ENCODE measurements at places on chromosomes 12 and 14.

DNA sequence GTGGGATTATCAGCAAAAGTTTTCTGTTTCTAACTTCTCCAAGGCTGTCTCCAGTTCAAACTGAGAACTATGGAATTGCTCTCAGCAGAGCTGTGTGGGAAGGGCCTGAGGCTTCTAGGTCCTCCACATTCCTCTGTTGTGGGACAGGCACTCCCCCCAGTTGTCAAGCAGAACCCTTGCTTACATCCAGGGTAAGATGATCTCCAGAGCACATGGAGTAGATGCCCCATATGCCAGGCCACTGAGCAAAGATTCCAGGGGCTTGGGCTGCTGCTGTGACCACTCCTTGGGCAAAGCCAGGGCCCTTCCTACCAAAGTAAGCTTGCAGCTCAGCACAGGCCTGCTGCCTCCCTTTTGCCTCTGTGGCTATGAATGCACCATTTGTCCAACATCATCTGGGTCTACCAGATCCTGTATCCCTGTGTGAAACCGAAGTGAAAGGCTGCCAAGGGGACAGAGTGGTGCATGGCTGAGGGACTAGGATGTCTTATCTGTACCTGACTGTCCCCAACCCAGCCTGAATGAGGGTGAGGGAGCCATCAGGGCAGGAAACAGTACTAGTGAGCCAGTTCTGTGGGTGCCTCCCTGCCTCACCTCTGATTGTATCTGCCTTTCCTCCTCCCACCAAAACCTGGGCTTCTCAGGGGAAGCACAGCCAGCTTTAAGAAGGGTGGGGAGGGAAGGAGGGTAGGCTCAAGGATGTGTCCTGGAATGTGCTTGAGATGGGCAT, 13.1 kb upstream of the ESPL1 start:
- DNase-seq: no peak

GRCh38 chr14:36217732-36218131, 41.2 kb upstream of the PTCSC3 start:
- DNase-seq: no peak

DNA sequence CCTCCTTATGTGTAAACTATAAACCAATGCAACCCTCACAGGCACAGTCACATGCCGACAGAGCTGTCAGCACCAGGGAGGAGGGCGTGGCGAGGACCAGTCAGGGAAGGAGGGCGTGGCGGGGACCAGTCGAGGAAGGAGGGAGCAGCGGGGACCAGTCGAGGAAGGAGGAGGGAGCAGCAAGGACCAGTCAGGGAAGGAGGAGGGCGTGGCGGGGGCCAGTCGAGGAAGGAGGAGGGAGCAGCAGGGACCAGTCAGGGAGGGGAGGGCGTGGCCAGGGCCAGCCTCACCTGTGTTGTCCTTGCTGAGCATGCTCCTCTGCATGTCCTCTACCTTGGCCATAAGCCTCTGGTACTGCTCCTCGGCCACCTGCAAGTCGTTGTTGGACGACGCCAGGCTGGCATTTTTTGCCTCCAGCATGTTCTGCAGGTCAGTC, 24.2 kb downstream of the GOLGA3 start:
- no peak for DNase-seq

- DNase-seq: no peak
Measured at GRCh38 chr14:102362084-102362483, 606 bp downstream of the CINP start.

DNA sequence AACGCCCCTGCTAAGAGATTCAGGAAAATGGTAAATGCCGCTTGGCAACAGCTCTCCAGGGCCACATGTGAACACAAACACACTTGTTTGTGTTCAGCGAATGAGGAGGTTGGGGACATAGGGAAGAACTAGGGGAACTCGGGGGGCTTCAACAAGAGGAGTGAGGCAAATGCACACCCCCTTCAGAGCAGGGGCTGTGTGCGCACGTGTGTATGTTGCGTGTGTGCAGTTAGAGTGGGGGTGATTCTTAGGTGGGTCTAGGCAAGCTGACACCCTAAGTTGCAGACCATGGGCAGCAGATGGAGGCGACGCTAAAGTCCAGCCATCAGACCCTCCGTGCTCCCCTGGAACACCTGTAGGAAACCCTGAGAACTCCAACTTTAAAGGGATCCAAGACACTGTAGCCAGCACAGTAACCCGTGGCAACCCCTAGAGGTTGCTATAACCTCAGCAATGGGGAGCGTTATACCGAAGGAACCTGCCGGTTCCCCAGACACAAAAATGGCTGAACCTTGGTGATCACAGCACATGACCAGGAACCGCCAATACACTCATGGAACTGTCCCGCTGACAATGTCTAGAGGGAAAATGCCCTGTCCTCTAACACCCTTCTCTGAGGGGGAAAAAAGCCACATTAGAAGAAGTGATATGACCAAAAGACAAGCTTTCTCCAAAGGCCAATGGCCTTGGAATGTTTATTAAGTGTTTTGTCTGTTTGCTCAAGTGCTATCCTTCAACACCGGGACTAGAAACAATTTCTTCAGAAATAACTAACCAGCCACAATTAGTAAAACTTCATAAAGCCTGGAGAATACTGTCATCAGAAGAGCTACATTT, 86.5 kb upstream of the CEP83 start:
- peak; percentile 36 for DNase-seq

DNA sequence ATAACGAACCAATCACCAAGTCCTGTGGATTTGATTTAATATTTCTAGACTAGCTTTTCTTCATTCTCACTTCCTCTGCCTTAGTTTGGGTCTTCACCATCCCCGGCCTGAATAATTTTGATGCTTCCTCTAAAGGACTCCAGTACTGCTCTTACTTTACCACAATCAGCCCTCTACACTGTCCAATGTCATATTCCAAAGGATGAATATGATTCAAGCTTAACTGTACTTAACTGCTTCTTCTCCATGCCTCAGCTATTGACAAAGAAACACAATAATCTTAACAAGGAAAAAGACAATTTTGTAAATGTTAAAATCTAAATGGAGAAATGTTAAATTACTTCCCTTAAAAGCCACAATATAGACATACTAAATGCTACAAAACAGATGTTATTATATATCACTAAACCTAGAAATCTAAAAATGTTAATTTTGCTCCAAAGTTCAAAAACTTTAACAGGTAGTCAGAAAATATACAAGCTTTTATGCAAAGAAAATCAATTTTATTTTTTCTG, 70.2 kb downstream of the STXBP6 start:
- DNase-seq: no peak

DNA sequence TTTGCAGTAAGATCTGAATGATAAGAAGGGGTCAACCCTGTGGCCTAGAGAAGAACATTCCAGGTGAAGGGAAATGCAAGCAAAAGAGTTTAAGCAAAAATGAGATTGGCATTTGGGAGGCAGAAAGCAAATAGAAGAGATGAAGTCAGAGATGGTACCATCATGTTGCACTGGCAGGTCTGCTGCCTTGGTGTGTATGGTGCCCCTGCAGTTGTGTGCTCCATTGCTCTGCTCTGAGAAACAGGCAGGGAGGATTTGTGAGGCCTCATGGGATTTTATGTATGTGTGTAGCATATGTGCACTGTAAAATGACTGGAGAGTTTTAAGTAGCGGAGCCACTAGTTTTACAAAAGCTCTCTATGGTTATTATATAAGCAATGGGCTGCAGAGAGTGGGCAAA, 6.6 kb downstream of the LDHB start:
- DNase-seq: no peak

DNA sequence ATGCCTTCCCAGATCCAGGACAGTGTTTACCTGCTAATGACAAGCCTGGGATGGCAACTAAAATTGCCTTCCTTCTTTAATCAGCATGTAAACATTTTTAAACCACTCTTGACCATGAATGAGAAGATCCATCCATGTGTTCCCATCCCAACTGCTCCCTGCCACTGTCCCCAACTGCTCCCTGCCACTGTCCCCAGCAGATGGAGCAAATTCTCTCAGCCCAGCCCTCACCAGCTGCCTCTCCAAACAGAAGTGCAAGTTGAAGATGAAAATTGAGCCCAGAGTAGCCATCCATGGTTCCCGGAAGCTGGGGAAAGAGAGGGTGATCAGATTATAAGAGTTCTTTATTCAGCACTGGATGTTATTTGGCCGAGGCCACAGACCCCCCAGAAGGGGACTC, 133.1 kb downstream of the SLC15A4 start:
- DNase-seq: no peak

DNA sequence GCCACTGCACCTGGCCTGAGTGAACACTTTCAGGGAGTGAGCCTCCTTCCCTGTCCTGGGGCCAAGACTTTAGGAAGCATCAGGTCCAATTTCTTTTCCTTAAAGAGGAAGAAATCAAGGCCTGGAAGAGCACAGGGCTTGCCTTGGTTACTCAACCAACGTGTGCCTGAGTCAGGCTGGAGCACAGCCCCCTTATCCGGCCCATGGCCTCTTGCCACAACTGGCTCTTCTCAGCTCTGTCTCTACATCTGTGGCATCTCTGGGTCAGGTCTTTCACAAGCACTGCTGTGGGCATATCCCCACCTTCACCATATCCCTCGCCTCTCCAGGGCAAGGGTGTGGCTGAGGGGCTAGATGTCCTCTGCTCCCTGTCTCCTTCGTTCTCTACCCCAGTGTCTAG, 6.8 kb downstream of the MYH6 start:
- DNase-seq: no peak

DNA sequence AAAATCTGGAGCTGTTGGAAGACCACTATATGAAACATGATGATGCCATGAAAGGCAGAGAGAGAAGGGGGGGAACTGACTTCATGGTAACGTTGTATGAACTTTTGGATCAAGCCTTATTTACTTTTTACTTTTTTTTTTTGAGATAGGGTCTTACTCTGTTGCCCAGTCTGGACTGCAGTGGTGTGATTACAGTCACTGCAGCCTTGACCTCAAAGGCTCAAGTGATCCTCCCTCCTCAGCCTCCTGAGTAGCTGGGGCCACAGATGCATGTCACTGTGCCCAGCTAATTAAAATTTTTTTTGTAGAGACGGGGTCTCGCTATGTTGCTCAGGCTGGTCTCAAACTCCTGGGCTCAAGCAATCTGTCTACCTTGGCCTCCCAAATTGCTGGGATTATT, 31.3 kb upstream of the CTDSP2 start:
- no peak for DNase-seq

DNA sequence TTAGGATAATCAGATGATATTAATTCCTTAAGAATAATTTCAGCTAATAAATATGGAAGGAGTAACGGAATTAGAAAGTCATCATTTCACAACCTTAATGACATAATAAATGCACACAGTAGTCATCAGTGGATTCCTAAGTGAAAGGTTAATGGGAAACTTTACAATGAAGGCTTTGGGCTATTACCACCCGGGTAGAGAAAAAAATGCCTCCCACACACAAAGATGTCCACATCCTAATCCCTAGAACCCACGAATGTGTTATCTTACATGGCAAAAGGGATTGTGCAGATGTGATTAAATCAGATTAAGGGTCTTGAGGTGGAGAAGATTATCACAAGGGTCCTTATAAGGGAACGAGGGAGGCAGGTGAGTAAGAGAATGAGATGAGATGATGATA, 5.6 kb downstream of the TMED10 start:
- no peak for DNase-seq

- no peak for DNase-seq
Measured at GRCh38 chr12:11812586-11813437, 163.3 kb downstream of the ETV6 start.

GRCh38 chr14:32980178-32980901, 41.7 kb downstream of the NPAS3 start:
- DNase-seq: no peak

DNA sequence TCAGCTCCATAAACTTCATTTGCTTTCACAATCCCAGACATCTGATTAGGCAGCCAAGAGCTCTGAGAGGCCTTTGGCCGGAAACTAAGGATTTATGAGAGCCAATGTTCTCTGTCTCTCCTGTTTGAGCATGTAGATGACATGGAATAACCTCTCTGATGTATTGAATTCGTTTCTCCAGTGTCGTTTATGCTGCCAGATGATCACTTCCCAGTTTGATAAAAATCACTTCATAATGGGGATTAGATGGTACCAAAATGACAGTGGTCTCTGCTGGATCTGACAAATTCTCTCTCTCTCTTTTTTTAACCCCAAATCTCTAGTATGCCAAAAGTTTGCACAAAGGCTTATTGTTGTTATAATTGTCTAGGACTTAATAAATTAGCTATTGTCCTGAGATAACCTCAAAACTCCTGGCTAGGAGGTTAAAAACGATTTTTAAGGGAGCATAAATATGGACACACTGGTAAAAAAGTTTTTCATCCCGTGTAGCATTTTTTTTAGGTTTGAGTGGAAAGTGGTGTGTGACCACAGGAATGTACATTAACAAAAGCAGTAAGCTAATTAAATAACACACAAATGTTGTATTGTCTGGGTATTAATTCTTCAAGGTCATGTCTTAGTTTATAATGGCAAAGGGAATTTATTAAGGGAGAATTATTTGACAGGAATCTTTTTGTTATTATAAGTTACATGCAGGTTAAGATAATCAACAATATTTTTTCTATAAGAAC, 82.6 kb upstream of the USP44 start:
- peak; percentile 49 for DNase-seq

GRCh38 chr12:65121049-65121955, at the start of gene WIF1:
TSS of gene WIF1 (minus strand) at chr12:65121305. CDS start at chr12:65121191, 114 bp downstream.
- DNase-seq: no peak

DNA sequence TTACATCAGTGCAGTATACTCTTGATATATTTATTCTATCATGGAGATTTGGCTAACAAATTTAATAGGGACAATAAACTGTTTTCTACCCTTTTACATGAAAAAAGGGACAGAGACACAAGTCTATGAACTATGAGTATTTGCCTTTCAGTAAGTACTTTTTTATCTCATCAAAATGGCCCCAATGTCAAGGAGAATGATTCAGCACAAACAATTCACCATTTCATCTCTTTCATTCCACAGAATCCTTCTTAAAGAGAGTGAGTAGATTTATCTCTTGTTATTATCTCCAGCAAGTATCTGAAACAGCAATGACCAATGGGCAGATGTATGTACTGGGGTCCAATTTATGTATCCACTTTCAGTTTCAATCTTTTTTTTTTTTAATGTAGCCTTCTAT, 447.5 kb downstream of the NPAS3 start:
- no peak for DNase-seq

DNA sequence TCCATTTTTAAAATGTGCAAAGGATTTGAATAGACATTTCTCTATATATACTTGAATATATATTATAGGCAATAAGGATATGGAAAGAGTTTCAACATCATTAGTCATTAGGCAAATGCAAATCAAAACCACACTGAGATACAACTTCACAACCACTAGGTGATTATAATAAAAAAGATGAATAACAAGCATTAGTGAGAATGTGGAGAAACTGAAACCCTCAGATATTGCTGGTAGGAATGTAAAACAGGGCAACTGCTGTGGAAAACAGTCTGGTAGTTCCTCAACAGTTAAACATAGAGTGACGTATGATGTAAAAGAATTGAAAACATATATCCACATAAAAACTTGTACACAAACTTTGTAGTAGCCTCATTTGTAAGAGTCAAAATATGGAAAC, 11.7 kb upstream of the BATF start:
- no peak for DNase-seq

DNA sequence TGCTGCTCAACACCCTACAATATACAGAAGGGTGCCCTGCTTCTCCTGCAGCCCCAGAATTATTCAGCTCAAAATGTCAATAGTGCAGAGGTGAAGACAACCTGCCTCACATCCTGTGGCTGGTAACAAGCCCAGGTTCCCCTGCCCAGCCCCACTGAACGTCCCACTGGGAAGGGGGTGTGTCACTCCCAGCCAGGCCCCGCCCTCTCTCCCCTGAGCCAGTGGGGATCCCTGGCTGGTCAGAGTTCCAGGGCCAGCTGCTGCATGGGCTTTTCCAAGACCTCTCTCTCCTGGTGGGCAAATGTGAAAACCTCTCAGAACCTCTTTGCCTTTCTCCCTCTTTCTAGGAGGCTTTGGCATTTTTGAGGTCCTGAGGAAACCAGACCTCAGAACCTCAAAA, 13.7 kb upstream of the LHX5 start:
- DNase-seq: no peak

GRCh38 chr14:67610491-67610890, 9.2 kb upstream of the ARG2 start:
- DNase-seq: no peak
